Right atrium auricular region (tissue), 2 donors: ENCODE measurements at places on chromosomes 4 and X. TPM values are rescaled to one million over a fixed set of nuclear protein-coding genes. Genes with fewer than 3 reads are reported as not detected.

The MGAT4D gene
- not detected for total RNA-seq

DNA sequence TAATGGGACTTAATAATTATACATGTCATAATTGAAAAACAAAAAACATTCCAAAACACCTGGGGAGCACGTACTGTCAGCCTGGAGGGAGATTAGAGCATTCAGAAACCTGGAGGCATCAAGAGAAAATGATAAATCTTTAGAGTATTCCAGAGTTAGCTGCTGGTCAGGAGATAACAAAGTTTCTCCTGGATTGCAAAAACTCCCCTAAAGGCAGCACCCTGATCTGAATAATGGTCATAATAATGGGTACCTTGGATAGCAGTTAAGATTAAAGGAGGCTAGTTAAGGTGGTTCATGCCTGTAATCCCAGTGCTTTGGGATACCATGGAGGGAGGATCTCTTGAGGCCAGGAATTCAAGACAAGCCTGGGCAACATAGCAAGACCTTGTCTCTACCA lies 15.9 kb upstream of the RAB40A start:
- H3K36me3 ChIP-seq = no peaks in the 10 kb centered on the region
- H3K4me3 ChIP-seq = no peak overlapping the region
- no peak for DNase-seq
- no peak overlapping the region for H3K27ac ChIP-seq
- H3K4me1 ChIP-seq = no peaks in the 10 kb centered on the region

GRCh38 chr4:61443813-61444510 lies 243.8 kb downstream of the ADGRL3 start:
- no peaks in the 10 kb centered on the region for H3K27me3 ChIP-seq
- H3K36me3 ChIP-seq = no peaks in the 10 kb centered on the region
- no peak overlapping the region for H3K27ac ChIP-seq
- no peak overlapping the region for H3K4me3 ChIP-seq
- no peaks in the 10 kb centered on the region for H3K4me1 ChIP-seq

The ATP2B3 gene
- not detected for total RNA-seq

GRCh38 chr4:89254847-89255246 lies 52.8 kb downstream of the GPRIN3 start:
- H3K4me3 ChIP-seq = no peak overlapping the region
- H3K36me3 ChIP-seq = no peaks in the 10 kb centered on the region
- H3K4me1 ChIP-seq = peaks cover 36% of the 10 kb centered on the region
- no peak for DNase-seq
- H3K27me3 ChIP-seq = no peaks in the 10 kb centered on the region

The GAGE2A gene
- total RNA-seq = not detected

DNA sequence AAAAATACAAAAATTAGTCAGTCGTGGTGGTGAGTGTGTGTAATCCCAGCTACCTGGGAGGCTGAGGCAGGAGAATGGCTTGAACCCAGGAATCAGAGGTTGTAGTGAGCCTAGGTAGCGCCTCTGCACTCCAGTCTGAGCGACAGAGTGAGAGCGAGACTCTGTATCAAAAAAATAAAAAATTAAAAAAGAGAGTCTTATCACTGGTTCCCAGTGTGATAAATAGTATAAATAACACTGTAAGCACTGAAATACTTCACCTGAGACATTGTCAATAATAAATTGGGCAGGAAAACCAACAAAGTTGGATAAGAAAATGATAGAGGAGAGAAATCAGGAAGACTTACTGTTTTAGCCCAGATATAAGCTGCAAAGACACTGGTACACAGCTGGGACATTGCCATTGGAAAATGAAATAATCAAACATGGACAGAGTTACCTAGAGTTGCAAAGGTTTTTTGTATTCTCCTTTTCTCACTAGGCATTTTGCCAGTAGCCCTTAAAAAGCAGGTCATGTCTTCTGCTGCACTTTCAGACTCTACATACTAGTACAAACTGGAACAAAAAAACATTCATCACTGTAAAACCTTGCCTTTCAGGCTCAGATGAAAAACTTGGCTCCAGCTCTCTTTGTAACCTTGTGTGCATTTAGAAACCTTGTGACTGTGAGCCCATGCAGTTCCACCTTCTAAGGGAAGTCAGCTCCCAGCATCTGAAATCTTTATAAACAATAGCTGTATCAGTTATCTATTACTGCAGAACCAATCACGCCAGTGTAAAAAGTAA lies 55.0 kb upstream of the PPP1R2C start:
- no peak for DNase-seq
- no peaks in the 10 kb centered on the region for H3K36me3 ChIP-seq
- H3K27me3 ChIP-seq = no peaks in the 10 kb centered on the region

DNA sequence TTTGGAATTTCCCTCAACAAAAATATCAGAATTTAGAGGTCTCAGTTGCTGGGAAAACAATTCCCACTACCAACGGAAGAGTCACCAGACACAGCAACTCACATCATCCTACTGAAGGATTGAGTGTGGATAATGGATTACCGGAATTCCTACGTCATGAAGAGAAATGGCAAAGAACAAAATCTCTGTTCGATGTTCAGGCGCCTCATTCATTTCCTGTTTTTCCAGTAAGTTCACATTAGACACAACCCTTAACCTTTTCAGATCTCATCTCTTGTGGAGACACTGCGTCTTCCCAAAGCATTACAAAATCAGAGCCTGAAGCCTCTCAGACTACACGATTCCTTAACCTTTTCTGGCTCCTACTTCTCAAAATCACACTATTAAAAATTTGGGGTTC lies 58.5 kb upstream of the CPEB2 start:
- no peak overlapping the region for H3K4me3 ChIP-seq
- H3K36me3 ChIP-seq = no peaks in the 10 kb centered on the region
- H3K27ac ChIP-seq = no peak overlapping the region
- DNase-seq = no peak
- no peaks in the 10 kb centered on the region for H3K27me3 ChIP-seq

GRCh38 chr4:24650849-24651640 lies 66.7 kb upstream of the DHX15 start:
- no peaks in the 10 kb centered on the region for H3K36me3 ChIP-seq
- H3K4me3 ChIP-seq = no peak overlapping the region
- H3K27me3 ChIP-seq = no peaks in the 10 kb centered on the region
- no peak for DNase-seq

DNA sequence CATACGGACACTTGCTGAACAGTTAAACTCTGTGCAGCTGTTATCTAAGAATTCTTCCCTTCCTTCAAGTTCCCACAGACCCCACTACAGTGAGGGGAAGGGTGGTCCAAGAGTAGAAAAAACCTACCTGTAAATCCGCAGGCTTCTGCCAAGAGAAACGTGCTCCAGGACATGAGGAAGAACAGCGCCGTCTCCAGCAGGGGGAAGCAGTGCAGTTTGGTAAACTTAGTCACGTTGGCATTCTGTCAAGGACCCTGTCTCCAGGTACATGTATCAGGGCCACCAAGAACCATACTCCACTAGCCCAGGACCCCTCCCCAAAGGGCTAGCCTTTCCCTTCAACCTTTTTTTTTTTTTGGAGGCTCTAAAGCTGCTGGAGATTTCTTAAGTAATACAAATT lies 79.9 kb downstream of the CHST7 start:
- no peak overlapping the region for H3K27ac ChIP-seq
- DNase-seq = no peak
- no peak overlapping the region for H3K4me3 ChIP-seq
- H3K27me3 ChIP-seq = no peaks in the 10 kb centered on the region

DNA sequence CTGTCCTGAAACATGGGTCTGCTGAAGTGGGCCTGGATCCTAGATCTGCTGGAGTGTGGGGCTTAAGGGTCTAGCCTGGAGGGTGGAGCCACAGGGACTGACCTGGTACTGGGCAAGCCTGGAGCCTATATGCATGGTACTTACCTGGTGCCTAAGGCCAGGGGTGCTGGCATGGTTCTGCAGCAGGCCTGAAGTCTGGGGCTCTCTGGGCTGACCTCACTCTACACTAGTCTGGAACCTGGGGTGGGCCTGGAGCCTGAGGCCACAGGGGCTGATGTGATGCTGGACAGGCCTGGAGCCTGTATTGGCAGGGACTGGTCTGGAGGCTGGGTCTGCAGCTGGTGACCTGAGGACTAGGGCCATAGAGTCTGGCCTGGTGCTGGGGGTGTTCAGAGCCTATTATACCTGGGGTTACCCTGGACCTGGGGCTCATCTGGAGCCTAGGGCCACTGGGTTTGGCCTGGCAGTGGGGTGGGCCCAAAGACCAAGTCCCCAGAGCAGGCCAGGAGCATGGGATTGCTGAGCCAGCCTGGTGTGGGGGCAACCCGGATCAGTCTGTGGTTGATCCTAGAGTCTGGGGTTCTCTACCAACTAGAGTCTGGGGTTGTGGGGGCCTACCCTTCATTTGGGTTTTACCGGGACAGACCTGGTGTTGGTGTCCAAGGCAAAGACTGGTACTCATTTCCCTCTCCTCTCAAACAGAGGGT lies 179.6 kb downstream of the SLC4A4 start:
- H3K27ac ChIP-seq = no peak overlapping the region
- no peaks in the 10 kb centered on the region for H3K4me1 ChIP-seq
- no peak overlapping the region for H3K4me3 ChIP-seq
- no peaks in the 10 kb centered on the region for H3K27me3 ChIP-seq

The PAK3 gene
- total RNA-seq = 0.85 TPM

The VEGFC gene
- 8.6 TPM for total RNA-seq

GRCh38 chr4:13968723-13969122 lies 341.2 kb upstream of the BOD1L1 start:
- no peaks in the 10 kb centered on the region for H3K36me3 ChIP-seq
- no peaks in the 10 kb centered on the region for H3K4me1 ChIP-seq
- H3K27me3 ChIP-seq = no peaks in the 10 kb centered on the region

- no peaks in the 10 kb centered on the region for H3K36me3 ChIP-seq
- H3K27ac ChIP-seq = no peak overlapping the region
- no peaks in the 10 kb centered on the region for H3K27me3 ChIP-seq
- no peak overlapping the region for H3K4me3 ChIP-seq
Measured at GRCh38 chrX:20015422-20015821, 24.6 kb upstream of the BCLAF3 start.

The RTL9 gene
- 0.41 TPM for total RNA-seq

The RHOXF2 gene
- total RNA-seq = not detected

DNA sequence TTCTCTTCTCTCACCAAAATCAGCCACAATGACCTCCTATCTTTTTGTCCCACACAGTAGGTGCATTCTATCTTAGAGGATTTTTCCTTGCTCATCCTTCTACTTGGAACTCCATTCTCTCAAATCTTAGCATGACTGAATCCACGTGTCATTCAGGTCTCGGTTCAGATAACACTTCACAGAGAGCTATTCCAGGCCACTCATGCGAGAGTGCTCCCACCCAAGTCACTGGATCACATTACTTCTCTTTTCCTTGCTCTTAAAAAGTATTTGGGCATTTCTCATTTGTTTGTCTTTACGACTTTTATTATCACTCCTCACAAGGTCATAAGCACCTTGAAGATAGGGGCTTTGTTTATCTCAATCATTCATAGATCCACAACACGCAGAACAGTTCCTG lies 647.5 kb upstream of the TENM3 start:
- DNase-seq = no peak
- H3K4me3 ChIP-seq = no peak overlapping the region
- H3K27me3 ChIP-seq = no peaks in the 10 kb centered on the region
- H3K36me3 ChIP-seq = no peaks in the 10 kb centered on the region
- H3K4me1 ChIP-seq = no peaks in the 10 kb centered on the region

DNA sequence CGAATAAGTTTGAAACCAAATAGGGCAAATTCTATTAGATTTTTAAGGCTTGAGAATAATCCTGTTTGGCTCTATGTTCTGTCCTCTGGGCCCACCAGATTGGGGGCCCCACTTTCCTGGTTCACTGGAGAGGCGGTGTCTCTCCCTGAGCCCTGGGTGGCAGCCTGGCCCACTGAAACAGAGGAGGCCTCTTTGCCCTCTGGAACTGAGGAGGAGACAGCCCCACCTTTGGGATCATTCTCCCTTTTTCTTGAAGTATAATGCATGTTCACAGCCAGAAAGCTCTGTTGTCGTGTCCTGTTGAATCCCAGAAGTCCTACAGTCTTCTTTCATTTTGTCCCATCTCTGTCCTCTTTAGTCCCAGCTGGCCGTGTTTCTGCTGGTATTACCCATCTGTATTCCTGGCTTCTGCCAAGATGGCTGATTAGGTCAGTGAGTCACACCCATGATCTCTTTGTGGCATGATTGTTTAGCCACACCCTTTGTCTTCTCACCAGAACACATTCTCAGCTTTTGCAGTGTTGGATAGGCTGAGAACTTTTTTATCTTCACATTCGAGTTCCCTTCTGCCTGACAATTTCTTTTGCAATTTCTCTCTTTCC lies 8.1 kb upstream of the TBC1D25 start:
- DNase-seq = peak; percentile 64
- no peaks in the 10 kb centered on the region for H3K27me3 ChIP-seq
- no peaks in the 10 kb centered on the region for H3K4me1 ChIP-seq
- H3K4me3 ChIP-seq = no peak overlapping the region
- H3K36me3 ChIP-seq = peaks cover 14% of the 10 kb centered on the region

The BMX gene
- 12.9 TPM for total RNA-seq

- H3K27ac ChIP-seq = no peak overlapping the region
- H3K4me1 ChIP-seq = no peaks in the 10 kb centered on the region
- DNase-seq = no peak
- no peaks in the 10 kb centered on the region for H3K36me3 ChIP-seq
- H3K27me3 ChIP-seq = no peaks in the 10 kb centered on the region
- H3K4me3 ChIP-seq = no peak overlapping the region
Measured at GRCh38 chr4:74499986-74500781, 55.2 kb downstream of the AREG start.

DNA sequence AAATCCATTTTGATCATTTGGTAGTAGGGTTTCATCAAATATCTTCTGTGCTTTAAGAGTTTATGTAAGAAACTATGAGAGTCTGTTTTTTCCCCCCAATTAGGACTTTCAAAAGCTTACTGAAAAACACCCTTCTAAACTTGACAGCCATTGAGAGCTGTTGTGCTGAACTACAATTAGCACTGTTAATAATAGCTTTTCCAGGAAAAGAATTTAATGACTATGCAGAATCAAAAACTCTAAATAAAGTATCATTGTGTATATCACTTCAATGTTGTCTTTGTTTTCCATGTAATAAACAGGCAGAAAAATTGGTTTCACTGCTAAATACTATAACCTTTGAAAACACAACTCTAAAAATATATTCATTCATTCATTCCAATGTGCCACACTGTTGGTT lies 121.4 kb upstream of the PDE5A start:
- no peak overlapping the region for H3K27ac ChIP-seq
- H3K4me3 ChIP-seq = no peak overlapping the region
- no peaks in the 10 kb centered on the region for H3K27me3 ChIP-seq
- no peak for DNase-seq
- no peaks in the 10 kb centered on the region for H3K4me1 ChIP-seq
- no peaks in the 10 kb centered on the region for H3K36me3 ChIP-seq

- H3K27ac ChIP-seq = peak overlapping the region; percentile 92
- H3K36me3 ChIP-seq = peaks cover 16% of the 10 kb centered on the region
- H3K4me3 ChIP-seq = peak overlapping the region; percentile 79
- H3K4me1 ChIP-seq = no peaks in the 10 kb centered on the region
- H3K27me3 ChIP-seq = no peaks in the 10 kb centered on the region
- peak; percentile 74 for DNase-seq
Measured at GRCh38 chr4:76306882-76307659, 538 bp downstream of the STBD1 start.

- peak overlapping the region; percentile 94 for H3K27ac ChIP-seq
- no peak for DNase-seq
- H3K4me3 ChIP-seq = no peak overlapping the region
- H3K4me1 ChIP-seq = no peaks in the 10 kb centered on the region
- H3K36me3 ChIP-seq = no peaks in the 10 kb centered on the region
Measured at GRCh38 chr4:183989931-183990330, 84.8 kb downstream of the STOX2 start.
